Nephron progenitor cell (in vitro differentiated cells): ENCODE measurements at places on chromosomes 6 and 20.
A peak's percentile ranks its signal among the peaks of the same experiment; 100 is the strongest.

DNA sequence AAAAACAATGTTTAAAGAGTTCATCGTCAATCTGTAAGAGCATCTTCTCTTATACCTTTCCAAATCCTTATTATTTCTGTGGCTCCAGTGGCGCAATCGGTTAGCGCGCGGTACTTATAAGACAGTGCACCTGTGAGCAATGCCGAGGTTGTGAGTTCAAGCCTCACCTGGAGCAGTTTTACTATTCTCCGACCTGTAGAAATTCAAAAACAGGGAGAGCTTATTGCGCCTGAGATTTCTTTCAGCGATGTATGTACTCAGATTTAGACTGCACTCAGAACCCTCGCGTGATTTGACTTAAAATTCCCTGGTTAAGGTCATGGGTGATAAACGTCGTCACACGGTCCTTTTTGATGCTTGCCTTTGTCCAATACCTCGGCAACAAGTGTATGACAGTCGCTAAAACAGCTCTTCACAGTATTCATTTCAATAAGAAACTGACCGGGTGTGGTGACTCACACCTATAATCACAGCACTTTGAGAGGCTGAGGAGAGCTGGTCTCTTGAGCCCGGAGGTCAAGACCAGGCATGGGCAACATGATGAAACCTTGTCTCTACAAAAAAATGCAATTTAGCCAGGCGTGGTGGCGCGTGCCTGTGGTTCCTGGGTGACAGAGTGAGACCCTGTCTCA, 11.9 kb downstream of the GPX5 start:
- DNase-seq, result peak; percentile 17

DNA sequence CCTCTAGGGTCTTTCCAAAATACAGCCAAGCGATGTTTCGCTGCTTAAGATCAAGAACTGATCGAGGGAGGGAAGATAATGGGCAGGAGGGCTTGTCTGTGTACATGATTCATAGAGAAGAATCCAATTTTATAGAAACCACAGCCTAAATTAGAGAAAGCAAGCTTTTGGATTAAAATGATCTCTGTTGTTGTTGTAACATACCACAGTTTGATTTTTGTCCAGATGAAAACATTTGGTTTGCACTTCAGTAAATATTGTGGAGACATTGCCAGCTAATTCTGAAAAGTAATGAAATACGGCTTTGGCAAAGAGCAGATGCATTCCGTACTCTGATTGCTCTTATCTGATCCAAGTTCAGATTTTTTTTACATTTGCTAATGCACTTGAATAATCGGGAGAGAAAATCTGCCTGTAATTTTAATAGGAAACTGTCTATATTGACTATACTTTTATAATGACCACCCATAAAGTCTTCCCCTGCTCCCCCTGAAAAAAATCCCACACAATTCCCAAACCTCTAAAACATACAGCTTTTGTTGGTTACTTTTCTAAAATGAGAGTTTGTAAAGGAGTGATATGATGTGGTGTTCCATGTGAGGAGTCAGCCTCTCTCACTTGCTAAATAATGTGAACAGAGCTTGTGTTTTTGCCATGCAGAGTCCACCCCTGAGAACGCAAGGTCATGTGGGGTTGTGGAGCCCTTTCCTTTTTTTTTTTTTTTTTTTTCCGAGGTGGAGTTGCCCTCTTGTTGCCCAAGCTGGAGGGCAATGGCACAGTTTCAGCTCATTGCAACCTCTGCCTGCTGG, 199.9 kb downstream of the DTNBP1 start:
- no peak for DNase-seq

GRCh38 chr6:6033858-6034257, 27.1 kb upstream of the NRN1 start:
- DNase-seq, result no peak

DNA sequence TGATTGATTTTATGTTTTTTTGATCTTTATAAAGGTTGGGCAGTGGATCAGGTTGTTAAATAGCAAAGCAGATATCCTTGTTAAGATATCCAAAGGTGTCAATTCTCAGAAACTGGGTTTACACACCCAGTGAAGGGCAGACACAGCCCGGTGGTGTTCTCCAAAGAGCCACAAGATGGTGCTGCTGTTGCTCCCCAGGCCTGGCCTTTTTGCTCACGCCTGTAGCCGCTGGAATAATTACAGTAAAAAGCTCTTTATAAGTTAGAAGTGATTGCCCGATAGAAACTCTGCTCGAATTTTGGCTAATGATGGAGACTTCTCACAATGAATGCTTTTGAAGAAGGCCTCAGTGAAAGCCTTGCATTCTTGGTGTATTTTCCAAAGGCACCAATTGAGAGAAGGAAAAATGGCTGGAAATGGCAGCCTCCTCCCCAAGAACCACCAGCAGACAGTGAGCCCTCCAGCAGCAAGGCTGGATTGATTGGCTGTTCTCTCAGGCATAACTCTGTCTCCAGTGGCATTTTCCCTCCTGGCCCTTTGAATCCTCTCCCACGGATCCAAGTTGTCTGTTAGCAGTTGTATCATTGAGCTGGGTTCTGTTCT, 120.5 kb upstream of the CHD6 start:
- DNase-seq, result peak; percentile 70

DNA sequence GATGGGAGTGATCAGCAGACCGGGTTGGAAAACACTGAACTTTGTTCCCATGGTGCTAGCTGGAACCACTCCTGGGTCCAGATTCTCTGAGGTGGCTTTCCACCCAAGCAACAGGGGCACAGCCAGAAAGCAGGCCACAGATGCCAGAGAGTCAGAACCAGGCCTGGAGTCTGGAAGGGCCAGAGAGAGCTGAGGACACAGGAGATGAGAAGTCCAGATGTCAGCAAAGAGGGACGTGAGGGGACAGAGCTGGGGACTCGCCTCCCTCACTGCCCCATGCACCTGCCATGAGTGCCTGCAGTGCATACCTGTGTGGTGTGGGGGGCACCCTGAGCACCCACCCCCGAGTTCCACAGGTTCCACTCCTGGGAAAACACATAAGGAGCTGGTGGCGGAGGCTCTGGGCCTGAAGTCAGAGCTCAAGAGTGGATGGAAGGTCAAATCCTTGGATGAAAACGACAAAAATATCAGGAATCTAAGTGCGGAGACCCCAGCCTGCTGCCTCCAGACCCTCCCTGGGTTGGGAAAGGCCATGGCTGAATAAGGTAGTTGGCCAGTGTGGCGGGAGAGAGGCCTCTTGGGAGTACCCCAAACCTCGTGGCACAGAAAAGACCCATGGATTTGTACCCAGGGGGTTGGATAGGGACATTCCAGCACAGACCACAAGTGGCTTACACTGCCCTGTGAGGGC, 224.2 kb downstream of the SYNDIG1 start:
- DNase-seq, result no peak

- DNase-seq, result no peak
Observed at GRCh38 chr6:20810727-20811108, 276.5 kb downstream of the CDKAL1 start.
